ENCODE measurements at places on chromosomes 4 and X.

DNA sequence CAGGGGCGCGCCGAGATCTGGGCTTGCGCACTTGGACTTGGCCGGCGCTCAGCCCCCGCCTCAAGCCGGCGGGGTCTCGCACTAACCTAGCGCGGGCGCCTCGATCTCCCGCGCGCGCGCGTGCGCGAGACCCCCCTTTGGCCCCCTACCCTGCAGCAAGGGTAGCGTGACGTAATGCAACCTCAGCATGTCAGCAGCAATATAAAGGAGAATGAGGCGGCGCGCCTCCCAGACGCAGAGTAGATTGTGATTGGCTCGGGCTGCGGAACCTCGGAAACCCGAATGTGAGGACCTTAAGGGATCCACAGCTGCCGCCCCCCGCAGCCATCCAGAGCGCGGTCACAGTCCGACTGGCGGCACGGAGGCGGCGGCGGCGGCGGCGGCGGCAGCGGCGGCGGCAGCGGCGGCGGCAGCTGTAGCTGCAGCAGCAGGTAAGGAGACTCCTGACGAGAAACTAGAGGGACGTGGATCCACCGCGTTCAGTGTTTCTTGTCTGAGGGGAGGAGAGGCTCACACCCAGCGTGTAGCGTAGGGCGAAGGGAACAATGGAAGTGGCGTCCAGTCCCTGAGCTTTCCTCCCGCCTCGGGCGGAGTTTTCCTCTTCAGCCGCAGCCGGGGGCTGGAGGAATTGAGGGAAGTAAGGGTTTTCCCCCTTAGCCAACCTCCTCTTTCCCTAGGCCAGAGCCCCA lies at the start of the genes SATL1 and ZNF711:
SATL1 (minus strand) TSS at position 19 of the 689 bp plus-strand sequence. CDS start 134,811 bp downstream, outside the sequence.
ZNF711 (plus strand) TSS at position 231 of the 689 bp plus-strand sequence. CDS start 3,582 bp downstream, outside the sequence.
- no peak for DNase-seq

- DNase-seq = no peak
Observed at GRCh38 chrX:130482871-130483270, 81.1 kb downstream of the RBMX2 start.

GRCh38 chr4:168585168-168586091 lies 88.6 kb downstream of the PALLD start:
- no peak for DNase-seq

GRCh38 chr4:148124512-148124911 lies 317.7 kb downstream of the NR3C2 start:
- no peak for DNase-seq

GRCh38 chr4:79049840-79050540 lies 110.8 kb upstream of the PAQR3 start:
- no peak for DNase-seq

DNA sequence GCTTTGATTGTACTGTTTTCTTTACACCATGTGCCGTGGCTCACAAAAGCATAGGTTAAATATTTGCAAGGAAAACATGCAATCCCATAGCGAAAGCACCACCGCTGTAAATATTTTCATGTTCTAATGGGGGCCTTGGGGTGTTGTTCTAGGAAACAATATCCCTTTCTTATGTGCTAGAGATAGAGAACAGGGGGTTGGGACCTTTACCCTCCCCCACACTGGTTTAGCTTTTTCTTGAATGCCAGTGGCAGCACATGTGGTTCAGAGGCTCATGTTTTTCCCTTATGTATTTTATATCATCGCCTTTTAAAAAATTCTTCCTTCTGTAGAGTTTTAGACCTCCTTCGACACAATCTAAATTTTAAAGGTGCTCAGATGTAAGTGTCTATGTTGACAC lies 422.6 kb upstream of the TENM3 start:
- no peak for DNase-seq

GRCh38 chr4:177251237-177251636 lies 58.4 kb upstream of the NEIL3 start:
- DNase-seq = no peak

GRCh38 chrX:132023896-132024386 lies 839 bp downstream of the STK26 start:
- DNase-seq = no peak

DNA sequence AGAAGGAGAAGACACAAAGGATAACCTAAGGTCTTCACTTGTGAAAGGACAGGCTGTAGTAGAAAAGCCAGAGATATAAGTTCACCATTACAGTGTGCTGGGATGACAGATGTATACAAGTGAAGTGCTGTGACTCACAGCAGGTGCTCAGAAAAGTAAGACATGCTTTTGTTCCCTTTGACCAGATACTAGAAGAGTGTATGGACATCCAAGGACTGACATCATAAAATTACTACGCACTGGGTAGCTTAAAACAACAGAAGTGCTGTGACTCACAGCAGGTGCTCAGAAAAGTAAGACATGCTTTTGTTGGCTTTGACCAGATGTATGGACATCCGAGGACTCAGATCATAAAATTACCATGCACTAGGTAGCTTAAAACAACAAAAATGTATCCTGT lies 61.6 kb upstream of the BTC start:
- no peak for DNase-seq

DNA sequence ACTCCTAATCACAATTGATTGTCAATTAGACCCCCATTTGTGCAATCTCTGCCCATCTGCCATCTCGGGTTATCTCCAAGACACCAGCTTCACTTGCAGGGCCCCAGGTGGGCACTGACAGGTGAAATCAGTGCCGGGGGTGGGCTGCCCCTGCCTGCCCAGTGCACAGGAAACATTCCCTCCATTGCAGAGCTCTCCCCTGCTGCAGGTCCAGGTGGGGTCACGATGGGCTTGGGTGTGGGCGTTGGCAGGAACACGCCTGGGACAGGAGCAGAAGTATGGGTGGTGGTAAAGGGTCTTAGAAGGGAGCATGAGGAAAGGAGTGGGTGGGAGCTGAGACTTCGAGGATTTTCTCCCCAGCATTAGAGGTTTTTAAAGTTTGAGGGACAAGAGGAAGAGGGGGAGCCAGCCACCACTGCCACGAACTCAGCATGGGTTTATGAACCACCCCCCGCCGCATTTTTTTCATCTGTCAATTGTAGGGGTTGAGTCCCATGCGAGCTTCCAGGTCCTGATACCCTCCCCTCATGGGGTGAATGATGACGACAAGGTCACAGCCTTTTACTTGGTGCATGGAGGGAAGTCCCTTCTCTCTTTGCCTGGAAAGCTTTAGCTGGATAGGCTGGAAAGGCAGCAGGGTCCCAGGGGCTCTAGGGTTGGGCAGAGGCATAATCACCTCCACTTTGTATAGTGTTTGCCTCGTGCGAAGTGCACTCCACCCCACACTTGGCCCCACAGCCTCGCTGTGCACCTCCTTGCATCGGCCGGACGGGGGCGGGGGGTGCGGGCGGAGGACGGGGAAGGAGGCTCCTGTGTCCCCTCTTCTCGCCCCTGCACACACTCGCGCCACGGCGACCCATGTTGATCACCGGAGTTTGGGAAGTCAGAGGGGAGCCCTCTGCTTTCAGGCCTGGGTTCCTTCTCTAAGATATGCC lies 3.5 kb upstream of the NKX1-1 start:
- no peak for DNase-seq

DNA sequence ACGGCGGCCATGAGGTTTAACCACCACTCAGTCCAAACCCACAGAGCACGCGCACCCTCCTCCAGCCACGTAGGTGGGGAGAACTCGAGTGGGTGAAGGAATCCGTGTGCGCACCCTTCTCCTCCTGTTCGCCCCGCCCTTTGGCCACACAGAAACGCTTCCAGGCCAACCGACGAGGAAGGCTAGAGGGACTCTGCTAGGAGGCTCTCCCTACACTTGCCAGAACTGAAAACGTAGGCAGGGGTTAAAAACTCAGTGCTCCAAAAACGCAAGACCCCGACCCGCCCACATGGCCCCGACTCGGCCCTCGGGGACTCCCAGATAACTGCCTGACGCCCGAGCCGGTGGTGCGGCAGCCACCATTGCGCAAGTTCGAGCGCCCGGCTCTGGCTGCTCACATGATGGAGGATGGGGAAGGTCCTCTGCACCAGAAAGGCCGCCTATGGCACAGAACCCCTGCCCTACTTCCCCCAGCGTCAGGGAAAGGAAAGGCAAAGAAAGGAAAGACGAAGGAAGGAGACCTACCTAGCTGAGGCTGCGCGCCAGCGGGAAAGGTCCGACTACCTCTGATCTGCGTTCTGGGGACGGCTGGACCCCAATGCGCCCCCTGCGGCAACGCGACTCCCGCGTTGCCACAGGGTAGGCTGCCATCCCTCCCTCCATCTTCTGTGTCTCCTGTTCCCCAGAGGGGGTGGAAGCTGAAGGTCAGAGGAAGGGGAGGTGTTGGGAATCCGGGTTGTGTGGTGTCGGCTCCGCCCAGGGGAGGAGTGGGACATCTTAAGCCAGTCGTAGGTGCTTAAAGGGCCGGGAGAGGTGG lies 201.9 kb upstream of the AGTR2 start:
- DNase-seq = peak; percentile 6

DNA sequence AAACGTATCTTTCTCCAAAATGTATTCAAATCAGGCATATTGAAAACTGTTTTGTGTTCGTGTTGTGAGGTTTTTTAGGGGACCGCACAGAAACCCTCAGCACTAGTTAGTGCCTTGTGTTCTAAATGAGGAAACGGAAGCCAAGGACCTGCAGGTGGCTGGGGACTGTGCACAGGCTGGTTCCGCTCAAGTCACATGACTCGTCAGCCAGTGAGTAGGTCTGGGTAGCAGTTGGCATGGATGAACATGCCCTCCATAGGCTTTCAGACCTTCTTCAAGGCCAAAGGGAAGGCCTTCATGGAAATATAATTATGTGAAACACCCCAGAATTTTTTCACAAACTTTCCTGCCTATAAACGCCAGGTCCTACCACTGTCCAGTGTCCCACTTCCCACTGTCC lies 1.3 kb upstream of the F11 start:
- DNase-seq = no peak

GRCh38 chr4:106687026-106687425 lies 318.4 kb upstream of the GIMD1 start:
- no peak for DNase-seq

DNA sequence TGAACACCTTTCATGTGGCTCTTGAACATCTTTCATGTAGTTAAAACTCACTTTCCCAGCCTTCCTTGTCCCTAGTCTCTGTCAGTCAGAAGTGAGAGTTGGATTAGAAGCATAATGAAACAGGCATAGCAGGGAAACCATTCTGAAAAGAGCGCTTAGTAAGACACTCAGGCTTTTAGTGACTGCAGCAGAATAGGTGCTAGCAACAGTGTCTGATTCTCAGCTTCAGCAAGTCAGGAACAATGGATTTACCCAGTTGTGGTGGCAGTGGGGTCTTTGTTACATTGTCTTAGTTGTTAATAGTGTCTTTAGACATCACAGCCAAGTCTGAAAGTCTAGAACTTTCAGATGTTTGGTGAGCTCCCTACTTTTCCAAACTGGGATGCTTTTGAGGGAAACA lies 177.1 kb upstream of the PCDH7 start:
- no peak for DNase-seq

DNA sequence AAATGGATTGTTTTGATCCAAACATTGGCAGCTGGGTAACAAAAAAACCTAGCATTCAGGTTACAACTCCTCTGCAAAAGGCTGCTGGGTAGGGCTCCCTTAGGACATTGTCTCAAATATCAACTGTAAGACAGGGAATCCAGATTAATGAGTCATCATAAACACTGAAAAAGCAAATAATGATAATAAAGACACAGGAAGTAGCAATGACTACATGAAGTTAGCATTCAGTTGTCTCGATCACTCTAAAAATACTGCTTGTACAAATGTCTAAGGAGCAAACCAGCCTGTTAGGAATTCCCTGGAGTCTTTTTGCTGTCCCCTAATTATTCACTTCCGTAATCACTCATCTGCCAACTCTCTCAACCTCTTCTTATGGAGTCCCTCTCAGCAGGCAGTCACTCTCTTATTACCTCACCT lies 259.2 kb downstream of the GPC3 start:
- peak; percentile 45 for DNase-seq

GRCh38 chr4:336099-336892 lies 1.3 kb upstream of the ZNF141 start:
- DNase-seq = no peak

- DNase-seq = no peak
Observed at GRCh38 chr4:58301376-58301999, 1191.3 kb upstream of the IGFBP7 start.

DNA sequence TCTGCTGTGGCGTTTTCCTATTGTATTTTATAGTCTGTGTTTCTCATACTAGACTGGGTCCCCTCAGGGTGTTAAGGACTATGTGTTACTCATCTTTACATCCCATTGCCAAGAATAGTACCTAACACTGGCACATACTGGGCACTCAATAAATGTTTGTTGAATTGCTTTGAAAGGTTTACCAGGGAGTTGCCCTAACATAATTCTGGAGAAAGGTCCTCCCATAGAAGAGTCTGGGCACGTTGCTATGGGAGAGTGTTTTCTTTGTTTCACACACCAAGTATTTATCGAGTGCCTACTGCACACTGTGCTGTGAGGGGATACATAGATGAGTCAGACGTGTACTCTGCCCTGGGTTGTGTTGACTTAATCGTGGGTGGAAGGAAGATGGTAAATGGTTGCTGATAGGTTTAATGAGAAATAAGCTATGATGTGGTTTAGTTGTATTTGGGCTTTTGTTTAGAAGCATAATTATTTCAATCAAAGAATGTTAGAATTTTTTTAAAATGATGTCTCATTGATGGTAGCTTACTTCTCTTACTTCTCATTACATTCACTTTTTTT lies 42.9 kb downstream of the AFF1 start:
- no peak for DNase-seq

DNA sequence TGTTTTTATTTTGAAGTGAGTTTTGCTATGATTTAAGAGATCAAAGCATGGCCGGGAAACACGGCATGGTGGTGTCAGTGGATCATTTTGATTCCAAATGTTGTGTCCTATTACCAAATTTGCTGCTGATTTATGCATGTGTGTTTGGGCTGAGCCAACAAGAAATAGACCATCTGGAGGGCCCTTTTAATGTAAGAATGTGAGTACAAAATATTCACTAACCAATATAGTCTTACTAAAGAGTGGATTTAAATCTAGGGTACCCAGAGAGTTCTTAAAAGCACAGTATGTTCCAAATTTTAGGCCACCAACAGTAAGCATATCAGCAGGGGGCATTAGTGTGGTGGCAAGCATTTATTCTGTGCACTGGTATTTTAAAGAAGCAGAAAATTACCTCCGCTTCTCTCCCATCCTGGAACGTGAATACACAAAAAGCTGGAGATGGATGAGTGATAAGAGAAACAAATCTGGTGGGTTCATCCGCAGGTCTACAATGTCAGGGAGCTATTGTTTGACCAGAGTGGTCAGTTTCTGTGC lies 444.4 kb upstream of the IGFBP7 start:
- no peak for DNase-seq
